PC-3 (cell line): ENCODE measurements at places on chromosomes 12 and 14. TPM values are rescaled to one million over a fixed set of nuclear protein-coding genes. Genes with fewer than 3 reads are reported as not detected.

DIO2 gene
- total RNA-seq = 2.0 and 6.6 TPM in 2 replicates

GARIN6 gene
- total RNA-seq = not detected in 2 replicates

HECTD1 gene
- total RNA-seq = 152 and 214 TPM in 2 replicates

CAPRIN2 gene
- total RNA-seq = 23.1 and 33.6 TPM in 2 replicates

RDH12 gene
- not detected in 2 replicates for total RNA-seq

PPP2R3C gene
- total RNA-seq = 15.2 and 20.3 TPM in 2 replicates

SLC41A2 gene
- total RNA-seq = 16.3 and 20.4 TPM in 2 replicates

RHOJ gene
- total RNA-seq = not detected in 2 replicates

PIK3C2G gene
- total RNA-seq = not detected in 2 replicates

DNA sequence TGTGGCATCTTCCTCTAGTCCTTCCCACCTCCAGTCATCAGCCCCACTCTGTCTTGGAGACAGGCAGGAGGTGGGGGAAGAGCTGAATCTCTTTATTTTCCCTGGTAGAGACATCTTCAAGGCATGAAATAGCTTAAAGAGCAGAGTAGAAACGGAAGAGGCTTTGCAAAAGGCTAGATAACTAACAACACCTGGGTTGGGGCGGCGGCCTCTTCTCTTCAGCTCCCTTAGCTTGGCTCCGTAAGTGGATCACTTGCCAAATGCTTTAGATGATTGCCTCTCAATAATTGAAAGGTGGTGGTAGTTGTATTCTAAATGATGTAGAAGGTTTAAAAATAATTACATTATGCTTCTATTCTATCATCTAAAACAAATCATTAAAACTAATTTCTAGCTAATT, 36.1 kb downstream of the SSPN start:
- no peak for DNase-seq

DNA sequence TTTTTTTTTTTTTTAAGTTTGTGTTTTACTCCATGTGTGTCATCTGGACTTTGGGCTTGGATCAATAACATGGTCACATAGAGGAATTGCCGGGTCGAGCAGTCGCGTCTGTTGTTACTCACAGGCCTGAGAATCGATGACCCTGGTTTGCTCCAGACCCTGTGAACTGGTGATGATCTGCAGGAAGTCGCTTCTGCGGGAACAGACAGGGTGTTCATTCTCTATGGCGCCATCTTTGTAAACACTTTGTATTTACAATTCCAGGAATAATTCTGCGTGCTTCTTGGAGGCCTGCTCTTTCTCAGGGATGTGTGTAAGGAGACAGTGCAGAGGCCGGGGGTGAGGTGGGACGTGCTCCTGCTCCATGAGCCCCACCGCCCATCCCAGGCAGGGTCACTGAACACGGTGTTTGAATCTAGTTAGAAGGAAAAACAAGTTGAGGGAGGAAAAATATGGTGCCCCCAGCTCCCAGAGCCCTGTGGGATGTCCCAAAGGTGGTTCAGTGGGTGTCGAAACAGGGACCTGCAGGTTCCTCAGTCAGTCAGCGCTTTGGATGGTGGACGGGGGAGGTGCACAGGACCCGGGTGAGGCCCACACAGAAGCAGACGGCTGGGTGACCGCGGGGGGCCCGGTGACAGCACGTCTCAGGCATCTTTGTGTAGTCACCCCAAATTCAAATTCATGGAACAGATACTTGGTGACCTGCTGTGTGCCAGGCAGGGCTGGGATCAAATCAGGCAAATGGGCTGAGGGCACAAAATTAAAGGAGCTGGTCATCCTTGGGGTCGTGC, 58.8 kb downstream of the ADGRD1 start:
- no peak for DNase-seq

- DNase-seq = no peak
These were observed 123.4 kb downstream of the SLC25A47 start for GRCh38 chr14:100446572-100446971.

- no peak for DNase-seq
These were observed 105.8 kb upstream of the NAP1L1 start for GRCh38 chr12:76190299-76190698.

- no peak for DNase-seq
These were observed 9.7 kb upstream of the SGPP1 start for GRCh38 chr14:63737582-63738006.

DNA sequence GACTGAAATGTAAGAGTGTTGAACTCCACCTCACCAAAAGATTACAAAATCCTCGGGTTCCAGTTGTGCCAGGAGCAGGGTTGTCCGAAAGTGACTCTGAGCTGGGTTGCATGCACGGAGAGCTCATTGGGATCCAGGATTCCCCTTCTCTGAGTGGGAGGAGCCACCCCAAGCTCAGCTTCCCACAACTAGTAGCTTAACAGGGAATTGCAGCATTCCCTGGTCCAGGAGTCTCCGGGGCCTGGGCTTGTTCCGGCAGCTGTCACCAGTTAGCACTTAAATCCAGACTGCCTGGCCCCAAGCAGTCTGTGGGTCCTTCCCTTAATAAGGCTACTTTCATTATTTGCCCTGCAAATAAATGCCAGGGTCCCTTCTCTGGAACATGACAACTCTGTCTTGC, 50.1 kb downstream of the CD9 start:
- no peak for DNase-seq

GRCh38 chr14:53493860-53494259, 340.7 kb upstream of the DDHD1 start:
- no peak for DNase-seq

GRCh38 chr12:86376052-86376451, 119.9 kb upstream of the MGAT4C start:
- DNase-seq = no peak

GRCh38 chr12:42475106-42475505, 114.4 kb downstream of the PRICKLE1 start:
- DNase-seq = no peak

GRCh38 chr12:49949866-49950265, 671 bp upstream of the AQP2 start:
- DNase-seq = no peak

DNA sequence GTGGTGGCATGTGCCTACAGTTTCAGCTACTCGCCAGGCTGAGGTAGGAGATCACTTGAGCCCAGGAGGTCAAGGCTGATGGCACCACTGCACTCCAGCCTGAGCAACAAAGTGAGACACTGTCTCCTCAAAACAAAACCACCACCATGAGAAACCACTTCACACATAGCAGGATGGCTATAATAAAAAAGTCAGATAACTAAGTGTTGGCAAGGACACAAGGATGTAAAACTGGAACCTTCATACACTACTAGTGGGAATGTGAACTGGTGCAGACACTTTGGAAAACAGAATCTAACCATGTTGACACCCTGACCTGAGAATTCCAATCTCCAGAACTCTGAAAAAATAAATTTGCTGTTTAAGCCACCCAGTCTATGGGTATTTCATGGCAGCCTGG, 67.7 kb downstream of the ACADS start:
- DNase-seq = no peak

- no peak for DNase-seq
These were observed 935.5 kb downstream of the TMTC2 start for GRCh38 chr12:83622205-83622604.

DNA sequence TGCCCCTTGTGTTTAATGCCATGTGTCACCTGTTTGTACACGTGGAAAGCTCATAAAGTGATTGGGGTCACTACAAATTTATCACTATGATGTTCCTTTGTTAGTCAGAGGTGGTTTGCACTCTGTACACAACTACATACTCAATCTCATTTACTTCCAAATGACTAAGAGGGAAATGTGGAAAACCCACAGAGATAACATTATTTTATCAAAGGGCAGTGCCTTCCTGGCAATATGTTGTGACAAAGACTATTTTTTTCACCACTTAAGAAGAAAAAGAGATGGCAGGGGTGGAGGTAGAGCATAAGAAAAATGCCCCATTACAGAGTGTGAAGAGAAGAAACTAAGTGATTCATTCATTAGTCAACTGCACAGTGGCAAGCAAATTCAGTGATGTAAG, 1064.1 kb upstream of the FLRT2 start:
- peak; percentile 82 for DNase-seq

GRCh38 chr12:12560587-12561370, 1.9 kb downstream of the DUSP16 start:
- peak; percentile 79 for DNase-seq

DNA sequence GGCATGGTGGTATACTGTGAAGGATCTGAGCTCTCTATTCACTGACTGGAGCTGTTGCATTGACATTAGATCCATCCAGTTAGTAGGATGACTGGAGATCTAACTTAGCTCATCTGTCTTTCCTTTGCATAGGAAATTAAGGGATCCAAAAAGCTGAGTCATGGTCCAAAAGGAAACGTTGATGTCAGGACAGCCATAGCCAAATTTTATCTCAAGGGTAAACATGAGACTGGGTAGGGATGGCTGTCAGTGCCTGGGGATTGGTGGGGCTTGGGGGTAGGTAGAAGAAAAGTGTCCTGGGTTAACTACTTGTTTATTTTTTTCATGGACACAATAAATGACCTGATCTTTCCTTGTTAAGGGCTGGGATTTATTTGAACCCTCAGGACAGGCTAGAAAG, 4.6 kb downstream of the FAM177A1 start:
- peak; percentile 75 for DNase-seq
